ENCODE measurements at places on chromosomes 16 and 17. TPM values are rescaled to one million over a fixed set of nuclear protein-coding genes. Genes with fewer than 3 reads are reported as not detected.

DNA sequence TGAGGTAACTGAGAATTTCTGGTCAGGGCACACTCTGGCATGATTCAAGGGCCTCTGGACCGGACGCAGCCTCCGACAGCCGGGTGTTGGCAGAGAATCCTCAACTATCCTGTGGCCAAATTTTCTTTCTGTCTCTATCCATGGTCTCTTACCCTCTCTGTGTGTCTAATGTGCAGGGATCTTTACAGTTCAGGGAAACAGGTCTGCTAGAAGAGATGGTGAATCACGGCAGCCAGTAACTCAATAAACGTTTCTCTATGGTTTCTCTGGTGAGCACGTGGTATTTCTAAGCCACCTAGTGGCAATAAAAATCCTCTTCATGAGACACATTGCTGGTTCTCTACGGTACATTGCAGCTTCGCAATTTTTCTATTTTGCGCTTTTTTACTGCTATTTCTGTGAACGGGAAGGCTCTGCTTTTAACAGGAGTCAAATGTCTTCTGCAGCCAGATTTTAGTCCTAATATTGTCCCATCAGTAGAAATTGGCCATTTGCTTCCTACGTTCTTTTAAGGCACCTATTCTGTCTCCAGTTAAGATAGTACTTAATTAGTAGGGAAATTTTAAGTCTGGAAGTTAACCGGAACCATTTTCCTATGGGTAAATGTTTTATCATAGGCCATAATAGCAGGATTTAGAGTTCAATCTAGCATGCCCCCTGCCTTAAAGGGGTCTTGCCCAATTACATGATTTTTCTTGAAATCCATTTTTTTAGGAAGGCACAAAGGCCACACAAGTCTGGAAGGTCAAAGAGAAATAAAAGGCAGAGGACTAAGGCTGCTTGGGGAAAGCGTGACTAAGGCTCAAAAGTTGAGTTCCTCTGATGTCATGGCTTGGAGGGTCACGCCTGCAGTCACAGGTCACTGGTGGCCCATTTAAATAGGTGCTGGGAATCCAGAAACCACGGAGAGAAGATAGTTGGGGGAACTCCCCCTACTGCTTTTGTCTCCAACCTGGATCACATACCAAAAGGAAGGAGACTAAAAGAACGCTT is 31.5 kb downstream of the QPRT start:
- peaks cover 2% of the 10 kb centered on the region for H3K4me1 ChIP-seq
- H3K36me3 ChIP-seq: no peaks in the 10 kb centered on the region
- peak overlapping the region; percentile 40 for H3K27ac ChIP-seq

CDH3 gene
- polyA plus RNA-seq: not detected

- peaks cover 2% of the 10 kb centered on the region for H3K4me1 ChIP-seq
Measured at GRCh38 chr17:19464031-19465026, 53.3 kb downstream of the RNF112 start.

CES5A gene
- polyA plus RNA-seq: not detected

KCNH4 gene
- 0.06 TPM for polyA plus RNA-seq

GRCh38 chr17:34758316-34758715 is 178.9 kb downstream of the TMEM132E start:
- no peaks in the 10 kb centered on the region for H3K27me3 ChIP-seq
- no peak overlapping the region for H3K4me3 ChIP-seq
- no peaks in the 10 kb centered on the region for H3K36me3 ChIP-seq
- H3K4me1 ChIP-seq: no peaks in the 10 kb centered on the region
- no peak overlapping the region for H3K27ac ChIP-seq

OMG gene
- polyA plus RNA-seq: 0.86 TPM

TBC1D28 gene
- polyA plus RNA-seq: not detected

DNA sequence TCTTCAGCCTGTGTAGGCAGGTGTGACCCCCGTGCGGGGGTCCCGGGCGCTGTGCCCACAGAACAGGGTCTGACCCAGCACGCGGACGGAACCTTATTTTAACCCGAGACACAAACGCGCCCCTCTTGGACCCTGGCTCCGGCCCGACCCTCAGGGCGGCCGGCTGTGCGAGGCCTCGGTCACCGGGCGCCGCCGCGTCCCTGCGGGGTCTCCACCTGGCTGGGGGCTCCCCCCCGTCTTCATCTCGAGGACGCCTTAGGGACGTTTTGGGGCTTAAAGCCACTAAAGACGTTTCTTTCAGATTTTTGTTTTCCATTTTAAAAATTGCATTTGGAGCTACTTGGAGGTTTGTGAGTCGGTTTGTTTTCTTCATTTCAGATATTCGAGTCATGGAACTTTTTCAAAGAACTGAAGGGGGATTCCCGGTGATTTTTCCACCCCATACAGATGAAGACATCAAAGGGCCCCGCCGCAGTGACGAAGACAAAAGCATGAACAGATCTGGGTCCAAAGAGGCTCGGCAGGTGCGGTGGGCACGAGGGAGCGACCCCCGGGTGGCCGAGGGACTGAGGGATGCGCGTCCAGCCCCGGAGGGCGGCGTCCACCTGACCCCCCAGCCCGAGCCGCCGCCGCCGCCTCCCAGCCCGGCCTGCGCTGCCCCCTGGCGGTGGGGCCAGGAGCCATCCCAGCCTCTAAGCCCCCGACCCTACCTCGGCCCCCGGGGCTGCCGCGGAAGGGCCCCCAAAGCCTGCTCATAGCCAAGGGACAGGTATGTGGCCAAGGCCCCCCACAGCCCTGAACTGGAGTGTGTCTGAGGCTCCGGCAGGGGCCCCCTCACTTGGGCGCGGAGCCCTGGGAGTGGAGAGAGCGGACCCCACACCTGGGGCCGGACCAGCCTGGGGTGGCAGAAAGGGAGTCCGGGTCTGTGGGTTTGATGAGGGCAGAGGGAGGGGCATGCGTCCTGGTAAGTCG is 3.8 kb upstream of the CD7 start:
- DNase-seq: no peak
- no peak overlapping the region for H3K4me3 ChIP-seq
- H3K36me3 ChIP-seq: no peaks in the 10 kb centered on the region
- H3K27me3 ChIP-seq: no peaks in the 10 kb centered on the region
- H3K27ac ChIP-seq: no peak overlapping the region

GRCh38 chr17:47808036-47808829 is 13.4 kb downstream of the OSBPL7 start:
- no peak overlapping the region for H3K4me3 ChIP-seq
- no peaks in the 10 kb centered on the region for H3K27me3 ChIP-seq
- DNase-seq: no peak
- H3K27ac ChIP-seq: no peak overlapping the region

DNA sequence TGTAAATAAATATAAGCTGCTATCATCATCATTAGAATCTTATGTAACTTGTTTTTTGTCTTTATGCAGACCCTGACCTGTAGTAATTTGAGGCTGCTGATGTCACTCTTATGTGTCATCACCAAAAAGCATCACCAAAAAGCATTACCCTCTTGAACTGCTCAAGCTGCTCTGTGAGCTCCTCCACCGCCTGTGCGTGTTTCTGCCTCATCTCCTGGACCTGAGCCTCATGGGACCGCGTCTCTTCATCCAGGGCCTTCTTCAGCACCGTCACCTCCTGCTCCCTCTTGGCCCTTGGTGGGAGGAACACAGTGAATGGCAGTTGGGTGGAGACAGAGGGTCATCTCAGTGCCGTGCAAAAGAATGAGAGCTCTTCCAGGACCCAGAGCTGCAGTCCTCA is 82.4 kb downstream of the NDE1 start:
- H3K36me3 ChIP-seq: no peaks in the 10 kb centered on the region
- no peak for DNase-seq
- no peak overlapping the region for H3K4me3 ChIP-seq
- no peak overlapping the region for H3K27ac ChIP-seq
- no peaks in the 10 kb centered on the region for H3K4me1 ChIP-seq

DNA sequence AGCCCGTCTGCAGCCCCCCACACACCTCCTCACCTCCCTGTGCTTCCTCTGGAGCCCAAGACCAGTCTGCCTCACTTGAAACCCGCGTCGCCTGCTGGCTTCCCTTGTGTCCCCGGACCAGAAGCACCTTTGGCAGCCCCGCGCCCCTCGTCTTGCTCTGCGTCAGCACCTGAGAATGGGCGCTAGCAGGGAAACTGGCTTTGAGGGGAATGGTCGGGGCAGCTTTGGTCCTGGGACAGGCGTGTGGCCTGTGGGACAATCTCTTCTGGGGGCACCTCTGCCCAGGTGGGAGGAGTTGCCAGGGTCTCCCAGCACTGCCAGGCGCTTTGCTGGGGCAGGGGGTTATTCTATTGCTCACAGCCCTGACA is 3.6 kb upstream of the MAFG start:
- no peak overlapping the region for H3K4me3 ChIP-seq
- no peak for DNase-seq
- H3K27me3 ChIP-seq: no peaks in the 10 kb centered on the region
- H3K36me3 ChIP-seq: peaks cover 5% of the 10 kb centered on the region
- H3K27ac ChIP-seq: no peak overlapping the region

GRCh38 chr16:711548-712320 is 3.2 kb upstream of the METRN start:
- DNase-seq: peak; percentile 55
- H3K36me3 ChIP-seq: no peaks in the 10 kb centered on the region
- H3K27me3 ChIP-seq: peaks cover 10% of the 10 kb centered on the region
- H3K4me3 ChIP-seq: no peak overlapping the region

- no peaks in the 10 kb centered on the region for H3K27me3 ChIP-seq
- no peak overlapping the region for H3K27ac ChIP-seq
- no peaks in the 10 kb centered on the region for H3K36me3 ChIP-seq
Measured at GRCh38 chr16:35298460-35299243, 1839.2 kb downstream of the TP53TG3F start.

PLA2G10 gene
- polyA plus RNA-seq: 0.18 TPM

DNA sequence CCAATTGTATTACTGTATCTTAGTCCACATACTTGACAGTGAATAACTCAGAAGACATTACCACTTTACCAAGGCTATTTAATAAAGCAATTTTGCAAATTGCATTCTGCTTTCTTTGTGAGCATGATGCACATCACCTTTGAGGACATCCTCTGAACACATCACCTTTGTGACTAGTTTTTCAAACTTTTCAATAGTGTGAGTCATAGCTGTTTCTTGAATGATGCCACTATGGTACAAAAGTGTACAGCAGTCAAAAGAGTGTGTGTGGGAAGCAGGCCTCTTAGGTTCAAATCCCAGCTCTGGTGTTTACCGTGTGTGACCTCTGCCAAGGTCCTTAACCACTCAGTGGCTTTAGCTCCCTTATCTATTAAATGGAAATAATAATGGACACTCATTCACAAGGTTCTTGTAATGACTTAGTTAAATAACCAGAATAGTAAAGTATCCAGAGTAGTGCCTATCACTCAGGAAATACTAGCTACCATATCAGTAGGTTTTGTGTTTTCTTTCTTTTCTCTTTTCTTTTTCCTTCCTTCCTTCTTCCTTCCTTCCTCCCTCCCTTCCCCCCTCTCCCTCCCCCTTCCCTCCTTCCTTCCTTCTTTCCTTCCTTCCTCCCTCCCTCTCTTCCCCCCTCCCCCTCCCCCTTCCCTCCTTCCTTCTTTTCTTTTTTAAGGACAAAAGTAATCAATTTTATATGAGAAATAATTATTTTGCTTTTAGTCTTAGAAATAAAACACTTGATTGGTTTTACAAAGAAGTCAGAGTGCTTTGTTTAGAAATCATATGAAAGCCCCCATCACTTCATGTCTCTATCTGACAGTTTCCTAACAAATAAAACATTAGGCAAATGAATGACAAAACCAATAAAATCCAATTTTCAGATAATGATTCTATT is 178.9 kb downstream of the MYO1D start:
- H3K36me3 ChIP-seq: peaks cover 2% of the 10 kb centered on the region
- H3K27me3 ChIP-seq: no peaks in the 10 kb centered on the region
- no peak overlapping the region for H3K4me3 ChIP-seq
- no peak for DNase-seq

- H3K36me3 ChIP-seq: no peaks in the 10 kb centered on the region
- no peak for DNase-seq
- H3K4me1 ChIP-seq: peaks cover 24% of the 10 kb centered on the region
- H3K27ac ChIP-seq: no peak overlapping the region
Measured at GRCh38 chr17:44908761-44909326, 6.5 kb downstream of the GFAP start.

GRCh38 chr16:12815361-12815760 is 11.7 kb upstream of the CPPED1 start:
- no peaks in the 10 kb centered on the region for H3K4me1 ChIP-seq
- no peak overlapping the region for H3K4me3 ChIP-seq
- H3K27me3 ChIP-seq: no peaks in the 10 kb centered on the region
- DNase-seq: no peak
- no peaks in the 10 kb centered on the region for H3K36me3 ChIP-seq
- H3K27ac ChIP-seq: no peak overlapping the region

- DNase-seq: no peak
- no peaks in the 10 kb centered on the region for H3K27me3 ChIP-seq
- no peaks in the 10 kb centered on the region for H3K36me3 ChIP-seq
- no peaks in the 10 kb centered on the region for H3K4me1 ChIP-seq
- H3K4me3 ChIP-seq: no peak overlapping the region
Measured at GRCh38 chr16:12539185-12539929, 264.3 kb downstream of the CPPED1 start.

GRCh38 chr17:73950593-73950914 is 252.9 kb upstream of the RPL38 start:
- no peaks in the 10 kb centered on the region for H3K4me1 ChIP-seq
- H3K27me3 ChIP-seq: no peaks in the 10 kb centered on the region
- H3K36me3 ChIP-seq: no peaks in the 10 kb centered on the region
- no peak overlapping the region for H3K4me3 ChIP-seq
- no peak overlapping the region for H3K27ac ChIP-seq
- no peak for DNase-seq

CYB5B gene
- polyA plus RNA-seq: 173 TPM

GRCh38 chr17:50425682-50426471 is at the start of gene ACSF2:
ACSF2 (plus strand) TSS chr17:50426218; CDS start chr17:50426262, 44 bp downstream.
- no peaks in the 10 kb centered on the region for H3K36me3 ChIP-seq
- H3K27ac ChIP-seq: peak within 1 kb of the TSS; percentile 63
- DNase-seq: peak; percentile 42
- H3K4me1 ChIP-seq: peaks cover 41% of the 10 kb centered on the region

DNA sequence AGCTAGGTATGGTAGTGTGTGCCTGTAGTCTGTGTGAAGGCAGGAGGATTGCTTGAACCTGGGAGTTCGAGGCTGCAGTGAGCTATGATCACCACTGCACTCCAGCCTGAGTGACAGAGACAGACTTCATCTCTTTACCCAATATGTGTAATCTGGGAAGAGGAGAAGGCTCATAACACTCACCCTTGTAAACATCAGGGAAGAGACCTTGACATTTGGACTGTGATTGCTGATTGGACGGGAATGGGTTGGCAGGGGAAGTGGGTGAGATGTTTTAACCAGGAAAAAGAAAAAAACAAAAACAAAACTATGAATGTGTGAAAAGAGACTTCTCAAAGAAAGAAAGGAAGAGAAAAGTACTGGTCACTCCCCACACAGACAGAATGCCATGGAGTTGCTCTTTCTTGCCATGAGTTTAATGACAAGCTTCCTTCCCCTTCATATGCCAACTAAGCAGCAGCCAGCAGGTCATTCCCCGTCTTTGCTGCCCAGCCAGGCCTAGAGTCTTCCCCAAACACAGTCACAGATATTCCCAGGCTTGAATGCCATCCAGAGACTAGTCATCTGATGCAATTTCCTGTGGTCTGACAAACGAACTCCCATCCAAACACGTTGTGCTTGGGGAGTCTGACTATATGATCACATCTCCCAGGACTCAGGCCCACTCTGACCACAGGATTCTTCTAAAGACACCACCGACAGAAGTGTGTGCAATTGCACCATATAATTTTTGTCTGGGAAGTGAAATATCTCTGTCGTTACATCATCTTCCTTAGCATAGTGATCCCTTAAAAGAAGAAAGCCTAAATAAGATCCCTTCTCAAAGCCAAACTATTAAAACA is 3.6 kb upstream of the XAF1 start:
- peaks cover 36% of the 10 kb centered on the region for H3K4me1 ChIP-seq
- no peaks in the 10 kb centered on the region for H3K36me3 ChIP-seq

- no peak for DNase-seq
- H3K4me1 ChIP-seq: no peaks in the 10 kb centered on the region
- H3K27ac ChIP-seq: no peak overlapping the region
- H3K4me3 ChIP-seq: no peak overlapping the region
Measured at GRCh38 chr16:24900230-24900629, 54.5 kb downstream of the SLC5A11 start.

Data from endothelial cell of umbilical vein (primary cell).